MCF 10A (cell line): ENCODE measurements at places on chromosomes 2 and 18.

- DNase-seq, result no peak
Measured at GRCh38 chr2:231342061-231342711, 53.3 kb upstream of the B3GNT7 start.

- DNase-seq, result peak; percentile 64
Measured at GRCh38 chr2:55048508-55049042, 1.7 kb downstream of the RTN4 start.

GRCh38 chr2:13654416-13654815 is 937.7 kb downstream of the TRIB2 start:
- no peak for DNase-seq

- no peak for DNase-seq
Measured at GRCh38 chr2:64906853-64907536, 82.2 kb upstream of the SLC1A4 start.

DNA sequence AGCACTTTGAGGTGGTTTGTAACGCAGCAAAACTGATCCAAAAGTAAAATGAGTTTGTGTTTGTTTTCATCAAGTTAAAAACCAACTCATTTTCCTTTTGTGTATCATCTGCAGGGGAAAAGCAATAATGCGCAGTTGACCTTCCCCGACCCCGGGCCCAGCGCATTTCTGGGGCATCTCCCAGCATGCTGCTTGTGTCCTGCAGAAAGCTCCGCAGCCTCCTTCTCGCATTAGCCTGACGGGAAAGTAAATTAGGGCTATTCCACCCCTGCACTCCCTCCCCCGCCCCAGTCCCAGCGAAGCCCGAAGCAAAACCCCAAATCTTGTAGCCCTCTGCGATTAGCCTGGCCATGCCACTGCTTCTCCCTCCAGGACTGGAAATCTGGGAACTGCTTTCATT is 82.0 kb upstream of the PPM1B start:
- no peak for DNase-seq

GRCh38 chr2:160557903-160558302 is 64.3 kb upstream of the RBMS1 start:
- no peak for DNase-seq

GRCh38 chr2:138499684-138500083 is 1.9 kb upstream of the SPOPL start:
- no peak for DNase-seq

- no peak for DNase-seq
Measured at GRCh38 chr2:232876161-232876977, 6.3 kb downstream of the SNORC start.

DNA sequence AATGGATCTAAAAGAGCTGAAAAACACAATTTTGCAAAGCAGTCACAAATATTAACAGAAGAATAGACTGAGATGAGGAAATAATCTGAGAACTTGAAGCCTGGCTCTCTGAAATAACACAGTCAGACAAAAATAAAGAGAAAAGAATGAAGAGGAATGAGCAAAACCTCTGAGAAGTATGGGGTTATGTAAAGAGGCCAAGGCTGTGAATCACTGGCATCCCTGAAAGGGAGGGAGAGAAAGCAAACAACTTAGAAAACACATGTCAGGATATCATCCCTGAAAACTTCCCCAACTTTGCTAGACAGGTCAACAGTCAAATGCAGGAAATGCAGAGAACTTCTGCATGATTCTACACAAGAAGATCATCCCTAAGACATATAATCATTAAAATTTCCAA is 73.5 kb upstream of the LHCGR start:
- DNase-seq, result no peak

- no peak for DNase-seq
Measured at GRCh38 chr2:220446106-220446712, 818.8 kb downstream of the SLC4A3 start.

DNA sequence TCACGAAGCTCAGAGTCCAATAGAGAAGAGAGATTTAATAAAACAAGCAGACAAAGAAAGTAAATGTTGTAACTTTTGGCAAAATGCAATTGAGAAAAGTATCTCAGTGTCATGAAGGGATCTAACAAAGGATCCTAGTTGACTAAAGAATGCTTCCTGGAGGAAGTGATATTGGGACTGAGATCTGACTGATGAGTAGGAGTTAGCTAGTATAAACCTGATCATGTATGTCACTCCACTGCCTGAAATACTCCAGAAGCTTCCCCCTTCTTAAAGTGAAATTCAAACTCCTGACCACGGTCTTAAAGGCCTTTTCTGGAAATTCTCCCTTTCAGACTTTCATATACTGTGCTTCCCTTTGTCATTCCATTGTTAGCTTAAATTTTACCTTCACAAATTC is 1102.4 kb upstream of the ZEB2 start:
- no peak for DNase-seq

- DNase-seq, result no peak
Measured at GRCh38 chr2:68837861-68838341, 33.3 kb downstream of the BMP10 start.

DNA sequence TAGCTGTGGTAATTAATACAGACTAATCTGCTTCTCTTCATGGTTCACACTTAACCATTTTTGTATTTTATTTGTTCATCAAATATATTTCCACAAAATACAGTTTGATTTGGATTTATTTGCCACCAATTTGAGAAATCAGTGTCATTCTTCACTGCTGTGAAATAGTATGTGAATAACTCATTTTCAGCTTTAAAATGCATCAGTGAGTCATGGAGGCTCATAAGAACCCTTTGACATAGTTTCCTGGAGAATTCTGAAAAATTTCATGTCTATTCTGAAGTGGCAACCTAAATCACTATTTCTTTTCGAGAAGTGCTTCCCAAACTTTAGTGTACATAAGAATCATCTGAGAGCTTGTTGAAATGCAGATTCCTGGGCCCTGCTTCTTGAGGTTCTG is 1026.7 kb upstream of the ACVR2A start:
- DNase-seq, result no peak

DNA sequence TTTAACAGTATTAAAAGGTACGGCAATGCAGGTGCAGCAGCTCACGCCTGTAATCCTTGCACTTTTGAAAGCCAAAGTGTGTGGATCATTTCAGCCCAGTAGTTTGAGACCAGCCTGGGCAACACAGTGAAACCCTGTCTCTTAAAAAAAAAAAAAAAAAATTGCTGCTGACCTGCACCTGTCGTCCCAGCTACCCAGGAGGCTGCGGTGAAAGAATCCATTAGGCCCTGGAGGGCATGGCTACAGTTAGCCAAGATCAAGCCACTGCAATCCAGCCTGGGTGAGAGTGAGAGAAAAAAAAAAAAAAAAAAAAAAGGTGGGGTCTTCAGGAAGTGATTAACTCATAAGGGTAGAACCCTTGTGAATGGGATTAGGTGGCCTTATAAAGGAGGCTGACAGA is 12.8 kb downstream of the CUL3 start:
- DNase-seq, result no peak

DNA sequence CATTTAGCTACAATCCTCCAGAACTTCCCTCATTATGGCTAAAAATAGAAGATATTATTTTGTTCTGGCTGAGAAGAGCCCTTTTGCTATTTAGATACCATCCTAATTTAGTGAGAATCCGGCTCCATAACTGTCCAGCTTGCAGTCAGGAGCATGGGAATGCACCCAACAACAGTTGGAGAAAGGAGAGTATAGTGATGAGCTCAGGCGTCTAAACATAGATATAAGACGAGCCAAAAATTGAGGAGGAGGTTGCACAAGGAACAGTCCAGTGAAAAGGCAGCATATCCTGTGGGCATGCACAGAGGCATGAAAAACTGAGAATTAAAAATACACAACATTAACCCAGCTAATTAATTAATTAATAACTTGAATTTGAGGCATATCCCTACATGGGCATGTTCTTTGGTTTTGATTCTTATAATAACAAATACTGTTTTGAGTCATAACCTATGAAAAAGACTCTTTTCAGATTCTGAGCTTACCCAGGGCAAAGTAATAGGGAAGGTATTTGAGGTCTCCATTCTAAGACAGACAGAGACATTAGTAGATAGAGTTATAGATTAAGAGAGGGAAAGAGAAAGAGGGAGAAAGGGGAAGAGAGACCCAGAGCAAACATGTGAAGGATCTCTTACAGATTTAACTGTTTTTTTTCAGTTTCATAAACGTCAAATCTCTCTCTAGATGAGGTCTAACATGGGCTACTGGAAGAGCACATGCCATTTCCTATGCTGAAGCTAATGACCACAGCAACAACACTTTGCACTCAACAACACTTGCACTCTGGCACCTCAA is 311.2 kb downstream of the OSR1 start:
- DNase-seq, result no peak

- no peak for DNase-seq
Measured at GRCh38 chr2:226554701-226555100, 244.9 kb downstream of the IRS1 start.

GRCh38 chr2:119598596-119599263 is 54.5 kb downstream of the CFAP221 start:
- no peak for DNase-seq

DNA sequence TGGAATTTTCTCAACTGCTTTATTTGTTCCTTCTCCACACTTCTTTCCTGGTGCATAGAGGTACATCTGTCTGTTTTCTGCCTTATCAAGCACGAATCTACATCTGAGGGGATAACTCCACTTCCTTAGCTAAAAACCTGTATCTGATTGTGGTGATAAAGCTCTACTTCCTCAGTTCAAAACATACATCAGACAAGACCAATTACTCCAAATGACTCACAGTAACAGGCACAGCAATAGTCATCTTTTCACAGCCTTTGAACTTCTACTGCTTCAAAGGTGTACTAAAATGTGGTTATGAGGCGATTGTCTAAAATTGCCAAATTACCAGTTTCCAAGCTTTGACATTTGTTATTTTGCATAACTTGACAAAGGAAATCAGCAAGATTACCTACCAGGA is 803.6 kb upstream of the ZEB2 start:
- DNase-seq, result peak; percentile 31

DNA sequence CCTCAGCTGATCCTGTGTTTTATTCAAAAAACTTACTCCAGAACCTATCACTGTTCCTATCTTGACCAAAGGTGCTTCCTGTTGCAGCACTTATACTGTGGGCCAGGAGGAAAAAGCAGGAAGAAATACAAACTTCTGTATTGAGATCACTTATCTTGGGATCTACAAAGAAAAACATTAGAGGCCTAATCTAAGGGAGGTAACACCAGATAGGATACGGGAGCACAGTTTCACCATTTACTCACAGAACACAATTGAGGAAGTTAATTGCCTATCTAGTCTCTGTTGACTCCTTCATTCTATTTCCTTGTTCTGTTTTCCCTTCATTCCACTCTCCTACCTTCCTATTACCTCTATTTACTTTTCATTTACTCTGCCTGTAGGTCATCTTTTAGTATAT is 287.2 kb upstream of the LINC00305 start:
- no peak for DNase-seq

GRCh38 chr2:190578158-190579057 is 43.9 kb upstream of the NEMP2 start:
- DNase-seq, result peak; percentile 95

- DNase-seq, result no peak
Measured at GRCh38 chr2:144522897-144523595, 3.1 kb upstream of the ZEB2 start.

DNA sequence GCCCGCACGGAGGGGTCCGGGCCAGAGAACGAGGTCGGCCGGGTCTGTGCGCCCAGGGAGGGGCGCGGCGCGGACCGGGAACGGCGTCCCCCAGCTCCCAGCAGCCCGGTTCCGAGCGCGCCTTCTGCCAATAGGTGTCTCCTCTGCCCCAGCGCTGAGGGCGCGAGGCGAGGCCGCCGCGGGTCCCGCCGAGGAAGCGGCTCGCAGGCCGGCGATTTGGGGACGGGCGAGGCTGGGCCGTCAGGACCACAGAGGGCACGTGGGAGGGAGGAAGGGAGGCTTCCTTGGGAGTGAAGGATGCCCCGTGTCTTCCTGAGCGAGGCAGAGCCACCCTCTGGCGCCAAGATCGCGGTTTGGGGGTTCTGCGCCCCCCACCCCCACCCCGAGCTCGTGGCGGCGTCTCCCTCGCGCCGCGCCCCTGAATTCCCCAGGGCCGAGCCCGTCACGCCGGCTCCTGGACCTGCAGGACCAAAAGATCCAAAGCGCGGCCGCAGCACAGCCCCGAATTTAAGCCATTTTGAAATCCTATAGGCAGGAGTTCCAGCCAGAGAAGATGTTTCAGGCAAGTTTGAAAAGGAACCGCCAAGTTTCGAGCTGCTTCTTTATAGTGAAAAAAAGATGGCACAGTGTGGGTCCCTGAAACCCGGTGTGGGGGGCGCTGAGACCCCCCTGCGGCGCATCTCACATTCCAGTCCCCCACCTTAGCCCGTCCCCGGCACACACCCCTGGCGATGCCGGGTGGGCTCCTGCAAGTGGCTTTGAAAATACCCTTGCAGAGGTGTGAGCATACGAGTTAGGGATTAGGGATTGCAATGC is 909 bp downstream of the NFATC1 start:
- DNase-seq, result peak; percentile 45

DNA sequence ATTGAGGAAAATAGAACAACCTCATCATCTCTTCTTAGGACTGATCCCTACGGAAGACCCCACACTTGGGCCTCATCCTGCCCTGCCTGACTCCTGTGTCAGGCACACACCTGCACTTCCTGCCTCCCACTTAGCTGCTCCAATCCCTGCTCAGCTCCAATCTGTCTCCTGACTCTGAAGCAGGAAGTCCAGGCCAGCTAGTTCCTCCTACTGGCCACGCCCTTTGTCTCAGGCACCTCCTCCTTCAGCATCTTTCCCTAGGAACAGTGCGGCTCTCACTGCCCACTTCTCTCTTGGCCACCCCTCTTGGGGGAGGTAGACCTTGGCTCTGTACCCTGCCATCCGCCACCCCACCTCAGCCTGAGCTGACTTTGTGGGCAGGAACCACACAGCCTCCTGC is 135.8 kb downstream of the CELF4 start:
- DNase-seq, result no peak

GRCh38 chr18:67788310-67789164 is 272.0 kb upstream of the DSEL start:
- no peak for DNase-seq

DNA sequence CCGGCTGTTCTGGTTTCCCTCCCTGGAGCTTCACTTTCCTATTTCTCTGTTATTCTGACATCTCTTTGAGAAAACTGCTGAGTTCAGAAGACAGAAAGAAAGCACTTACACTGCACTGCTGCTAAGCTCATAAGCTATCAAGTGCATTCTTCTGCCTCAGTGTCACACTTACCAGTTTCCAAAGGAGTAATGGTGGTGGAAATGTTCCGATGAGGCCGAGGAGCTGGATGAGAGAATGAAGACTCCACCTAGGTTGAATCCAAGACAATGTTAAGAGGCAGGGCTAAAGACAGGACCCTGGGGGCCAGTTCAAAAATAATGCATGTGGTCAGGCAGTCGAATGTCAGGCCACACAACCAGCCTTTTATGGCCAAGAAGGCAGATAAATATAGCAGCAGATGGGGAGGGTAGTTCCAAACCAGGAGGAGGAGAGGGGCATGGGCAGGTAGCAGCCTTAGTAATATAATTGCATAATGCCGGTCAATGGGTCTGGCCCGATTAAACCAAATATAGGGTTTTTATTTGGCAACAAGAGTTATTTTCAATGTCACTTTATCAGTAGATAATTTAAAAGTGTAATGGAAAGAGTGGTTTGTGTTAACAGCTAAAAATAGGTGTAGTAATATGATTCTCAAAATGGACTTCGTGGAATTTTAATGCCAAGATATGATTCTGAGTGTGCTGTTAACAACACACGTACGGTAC is at the start of gene MYOM1:
TSS of gene MYOM1 (minus strand) at position 338 of the 705 bp plus-strand sequence. CDS start 4,745 bp downstream, outside the sequence.
- no peak for DNase-seq
